ENCODE measurements at places on chromosomes 7 and 10.

DNA sequence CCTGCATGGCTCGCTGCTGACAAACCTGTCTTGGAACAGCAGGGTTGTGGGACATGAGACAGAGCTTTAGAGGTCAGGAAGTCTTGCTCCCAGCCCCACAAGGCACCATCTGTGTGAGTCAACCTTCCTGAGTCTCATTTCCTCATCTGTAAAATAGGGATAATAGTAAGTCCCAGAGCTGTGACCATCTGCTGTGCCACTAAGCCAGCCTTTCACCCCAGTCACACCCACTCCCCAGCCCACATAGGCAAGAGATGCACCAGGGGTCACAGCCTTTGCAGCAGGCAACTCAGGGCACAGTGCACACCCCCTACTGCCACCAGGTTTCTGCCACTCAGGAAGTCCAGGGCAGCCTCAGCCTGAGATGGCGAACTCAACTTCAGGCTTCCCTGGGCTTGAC, 29.4 kb upstream of the CDH23 start:
- DNase-seq = no peak

DNA sequence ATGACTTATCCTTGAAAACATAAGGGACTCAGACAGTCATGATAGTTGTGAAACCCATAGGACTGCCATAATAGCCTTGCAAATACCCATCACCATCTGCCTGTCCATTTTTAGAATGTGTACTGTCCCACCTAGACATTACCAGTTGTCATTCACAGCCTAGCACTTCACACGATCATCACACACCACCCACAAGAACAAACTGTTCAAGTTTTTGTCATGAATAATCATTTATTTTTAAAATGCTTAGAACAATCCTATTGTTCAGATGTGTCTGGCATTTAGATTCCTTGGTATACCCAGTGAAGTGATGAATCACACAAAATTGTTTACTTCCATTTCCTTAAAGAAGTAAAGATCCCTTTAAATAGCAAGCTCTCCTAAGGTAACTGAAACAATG, 46.6 kb downstream of the CCDC3 start:
- no peak for DNase-seq

DNA sequence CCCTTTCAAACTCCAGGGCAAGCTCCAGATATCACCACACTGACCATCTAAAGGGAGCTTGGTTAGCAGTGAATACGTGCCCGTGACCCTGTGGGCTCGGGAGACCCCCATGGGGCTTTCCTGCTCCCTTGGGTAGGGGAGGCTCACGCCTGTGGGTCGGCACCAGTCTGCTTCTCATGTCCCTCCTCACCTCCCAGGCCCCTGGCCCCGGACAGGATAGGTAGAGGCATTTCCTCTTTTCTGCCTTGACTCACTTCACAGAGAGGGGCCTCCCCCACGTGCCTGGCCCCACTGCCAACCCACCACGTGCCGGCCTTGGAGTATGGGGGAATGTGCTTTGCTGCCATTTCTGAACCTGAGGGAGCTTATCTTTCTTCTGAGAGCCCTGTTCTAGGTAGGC, 131.3 kb upstream of the FAM20C start:
- no peak for DNase-seq

DNA sequence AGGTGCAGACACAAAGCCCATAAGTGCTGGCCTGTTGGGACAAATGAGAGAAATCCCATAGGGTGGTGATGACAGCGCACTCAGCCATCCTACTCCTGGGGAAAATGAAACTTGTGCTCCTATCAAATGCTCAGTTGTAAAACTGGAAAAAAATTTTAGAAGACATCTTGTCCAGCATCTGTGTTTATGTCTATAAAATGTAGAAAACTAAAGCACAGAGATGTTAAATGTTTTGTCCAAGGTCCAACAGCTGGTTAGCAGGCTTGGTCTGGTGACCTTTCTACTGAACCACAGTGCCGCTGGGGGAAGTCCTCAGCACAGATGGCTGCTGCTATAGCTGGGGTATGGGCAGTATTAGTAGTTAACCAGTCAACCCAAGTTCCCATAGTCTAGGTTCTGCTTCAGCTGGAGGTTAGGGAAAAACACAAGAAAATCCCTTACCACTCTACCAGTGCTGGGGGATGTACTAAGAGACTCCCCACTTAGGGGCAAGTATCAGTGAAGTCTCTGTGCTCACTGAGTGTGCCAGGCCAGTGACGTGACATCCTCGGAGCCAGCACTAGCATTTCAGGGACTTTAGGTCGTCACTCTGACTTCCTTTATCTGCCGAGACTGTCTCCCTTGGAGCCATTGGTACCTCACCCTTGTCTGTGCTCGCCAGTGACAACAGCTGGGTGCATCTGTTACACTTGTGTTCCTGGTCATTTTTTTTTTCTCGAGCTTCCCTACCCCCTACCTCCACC, 1.9 kb downstream of the TSPAN33 start:
- DNase-seq = no peak

DNA sequence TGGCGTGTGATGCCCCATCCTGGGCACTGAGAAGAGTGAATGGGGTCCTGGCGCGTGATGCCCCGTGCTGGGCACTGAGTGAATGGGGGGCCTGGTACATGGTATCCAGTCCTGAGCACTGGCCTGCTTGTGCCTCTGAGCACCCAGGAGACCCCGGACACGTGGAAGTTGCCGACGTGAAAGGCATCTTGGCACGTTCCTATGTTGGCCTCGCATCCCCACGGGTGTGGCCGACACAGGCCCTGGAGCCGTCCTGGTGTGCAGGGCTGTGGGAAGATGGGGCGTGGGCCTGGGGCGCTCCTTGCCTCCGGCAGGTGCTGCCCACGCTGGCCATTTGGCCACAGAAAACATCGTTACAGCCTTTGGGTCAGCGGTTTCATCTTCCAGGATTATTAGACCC, 35.5 kb downstream of the CFAP46 start:
- no peak for DNase-seq

- DNase-seq = no peak
Observed at GRCh38 chr7:29106669-29106988, 39.7 kb downstream of the CPVL start.

GRCh38 chr7:69374044-69374425, 224.2 kb upstream of the AUTS2 start:
- no peak for DNase-seq

DNA sequence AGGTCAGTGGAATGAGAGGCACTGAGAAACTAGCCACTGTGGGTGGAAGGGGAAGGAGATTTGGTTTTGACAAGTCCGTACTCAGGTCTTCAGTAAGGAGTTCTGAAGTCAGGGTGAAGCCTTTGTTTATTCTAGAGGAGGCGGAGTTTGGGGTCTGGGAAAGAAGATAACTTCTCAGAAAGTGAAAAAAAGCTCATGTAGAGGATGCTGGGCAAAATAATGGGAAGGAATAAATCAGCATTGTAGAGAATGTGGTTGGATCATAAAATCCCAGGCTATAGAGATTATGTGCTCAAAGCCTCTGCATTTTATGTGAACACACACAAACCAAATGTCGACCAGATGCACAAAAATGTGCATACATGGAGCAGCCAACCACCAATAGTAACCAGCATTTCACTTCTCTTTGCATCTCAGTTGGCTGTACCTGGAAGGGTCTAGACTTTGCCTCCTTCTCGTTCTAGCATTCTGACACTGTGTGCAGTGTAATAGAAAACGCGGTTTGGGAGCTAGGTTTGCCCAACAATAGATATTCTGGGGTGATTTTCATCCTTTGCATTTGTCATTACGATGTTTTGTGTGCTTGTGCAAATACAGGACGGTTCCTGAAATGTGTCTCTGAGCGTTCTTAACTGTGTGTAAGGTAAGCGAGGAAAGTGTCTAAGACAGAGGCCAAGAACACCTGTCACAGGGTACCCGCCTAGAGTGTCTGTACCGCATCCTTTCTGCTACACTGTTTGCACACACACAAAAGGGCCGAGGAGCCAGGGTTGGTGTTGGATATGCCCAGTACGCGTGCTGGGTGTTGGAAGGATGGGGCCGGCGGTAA, 603 bp upstream of the HECW1 start:
- no peak for DNase-seq

DNA sequence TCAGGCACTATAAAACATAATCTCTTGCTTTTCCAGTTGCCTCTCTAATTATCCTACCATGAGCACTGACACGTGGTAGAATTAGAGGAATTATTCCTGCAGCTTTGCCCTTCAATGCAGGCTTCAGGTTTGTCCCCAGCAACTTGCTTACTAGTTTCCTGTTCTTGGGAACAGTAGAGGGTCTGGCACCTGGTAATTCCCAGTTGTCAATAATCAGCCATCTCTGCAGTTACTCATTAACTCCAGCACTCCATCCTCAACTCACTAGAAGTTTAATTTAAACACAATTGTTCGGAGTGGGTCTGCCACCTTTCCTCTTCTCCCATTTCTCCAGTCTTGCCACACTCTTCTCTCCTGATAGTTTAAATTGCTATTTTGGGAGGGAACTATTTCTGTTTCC, 324.3 kb upstream of the KIAA1217 start:
- DNase-seq = no peak

DNA sequence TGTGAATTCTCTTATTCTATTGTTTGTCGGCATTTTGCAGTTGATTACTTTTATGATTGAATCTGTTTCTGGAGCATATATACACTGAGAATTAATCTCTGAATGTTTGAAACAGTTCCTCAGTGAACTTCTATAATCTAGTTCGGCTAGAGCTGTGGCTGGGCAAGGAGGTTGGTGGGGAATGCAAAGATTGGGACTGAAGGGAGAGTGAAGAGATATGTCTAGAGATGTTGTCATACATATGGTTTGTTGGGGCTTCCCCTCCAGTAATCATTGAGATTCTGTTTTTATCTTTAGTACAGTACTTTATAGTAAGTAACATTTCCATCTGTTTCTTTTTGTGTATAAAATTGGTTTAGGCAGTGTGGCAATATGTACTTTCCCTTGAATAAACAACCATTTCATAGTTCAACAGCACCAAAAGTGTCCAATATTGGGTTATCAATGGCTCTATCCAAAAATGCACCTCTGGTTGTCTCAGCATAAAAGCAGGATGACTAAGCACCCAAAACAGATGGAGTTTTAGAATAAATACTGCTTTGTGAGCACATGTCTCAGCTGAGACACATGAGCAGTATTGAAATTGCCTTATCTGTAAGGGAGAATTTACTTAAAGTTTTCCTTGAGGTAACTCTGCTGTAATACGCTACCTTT, 36.7 kb downstream of the WAC start:
- peak; percentile 4 for DNase-seq

DNA sequence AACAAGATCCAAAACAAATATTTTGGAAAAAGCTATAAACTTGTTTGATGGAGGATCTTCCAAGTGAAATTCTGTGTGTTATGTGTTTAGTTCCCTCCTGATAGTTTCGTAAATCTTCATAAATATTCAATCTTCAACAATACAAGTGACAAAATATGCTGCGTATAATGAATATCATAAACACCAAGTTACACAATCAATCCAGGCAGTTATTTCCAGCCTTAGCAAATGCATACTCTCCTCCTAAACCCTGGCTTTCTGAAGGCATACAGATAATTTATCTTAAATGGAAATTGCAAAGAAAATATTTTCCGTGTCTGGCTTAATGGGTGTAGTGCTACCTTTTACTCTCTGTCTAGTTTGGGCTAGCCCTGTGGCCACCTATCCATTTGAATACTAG, 864.9 kb upstream of the ZWINT start:
- DNase-seq = no peak

GRCh38 chr7:50695026-50695425, 87.7 kb downstream of the GRB10 start:
- DNase-seq = no peak

- DNase-seq = no peak
Observed at GRCh38 chr7:157475095-157475494, 138.3 kb downstream of the DNAJB6 start.

DNA sequence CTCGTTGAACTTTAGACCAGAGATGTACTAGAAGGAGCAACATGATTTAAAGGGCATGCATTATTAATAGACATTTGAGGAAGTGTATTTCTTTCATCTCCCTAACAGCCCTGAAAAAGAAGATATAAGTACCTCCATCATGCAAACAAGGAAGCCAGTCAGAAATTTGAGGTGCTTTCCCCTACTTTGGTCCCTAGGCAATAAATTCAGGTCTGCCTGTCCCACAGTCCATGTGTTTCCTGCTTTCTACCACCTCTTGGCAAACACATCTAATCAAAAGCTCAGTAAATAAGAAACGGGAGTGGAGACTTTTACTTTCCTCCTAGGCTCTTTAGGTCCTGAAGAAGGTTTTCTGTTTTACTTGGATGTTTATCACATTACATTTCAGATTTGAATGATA, 5.2 kb upstream of the SEMA3C start:
- DNase-seq = no peak

GRCh38 chr10:3277566-3277965, 105.0 kb upstream of the PITRM1 start:
- no peak for DNase-seq

DNA sequence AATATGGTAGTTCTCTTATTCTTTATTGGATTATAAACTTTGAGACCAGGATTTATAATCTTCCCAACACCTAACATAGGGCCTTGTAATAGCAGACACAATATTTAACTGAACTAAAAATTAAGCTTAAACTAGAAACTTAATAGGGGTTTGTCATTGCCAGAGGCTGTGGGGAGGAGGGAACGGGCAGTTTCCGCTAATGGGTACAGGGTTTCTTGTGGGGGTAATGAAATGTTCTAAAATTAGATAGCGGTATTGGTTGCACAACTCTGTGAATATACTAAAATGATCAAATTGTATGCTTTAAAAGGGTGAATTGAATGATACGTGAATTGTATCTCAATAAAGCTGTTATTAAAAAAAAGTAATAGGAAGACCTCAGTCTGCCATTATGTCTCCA, 45.4 kb downstream of the NT5C2 start:
- DNase-seq = no peak

DNA sequence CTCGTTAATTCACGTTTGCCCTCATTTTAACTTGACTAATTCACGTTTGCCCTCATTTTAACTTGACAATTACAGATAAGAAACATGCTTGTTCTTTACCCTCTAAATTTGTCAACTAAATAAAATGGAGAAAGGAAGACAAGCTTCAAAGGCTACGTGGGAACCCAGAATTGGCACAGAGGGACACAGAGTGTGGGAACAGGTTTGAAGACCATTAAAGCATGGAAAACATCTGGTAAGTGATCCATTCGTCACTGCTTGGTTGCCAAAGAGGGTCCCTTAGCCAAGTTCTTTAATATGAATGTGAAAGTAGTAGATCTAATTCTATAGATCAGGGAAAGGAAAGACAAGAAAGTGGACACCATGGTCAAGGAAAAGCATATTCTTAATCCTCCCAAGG, 57.2 kb downstream of the ITIH5 start:
- DNase-seq = no peak

DNA sequence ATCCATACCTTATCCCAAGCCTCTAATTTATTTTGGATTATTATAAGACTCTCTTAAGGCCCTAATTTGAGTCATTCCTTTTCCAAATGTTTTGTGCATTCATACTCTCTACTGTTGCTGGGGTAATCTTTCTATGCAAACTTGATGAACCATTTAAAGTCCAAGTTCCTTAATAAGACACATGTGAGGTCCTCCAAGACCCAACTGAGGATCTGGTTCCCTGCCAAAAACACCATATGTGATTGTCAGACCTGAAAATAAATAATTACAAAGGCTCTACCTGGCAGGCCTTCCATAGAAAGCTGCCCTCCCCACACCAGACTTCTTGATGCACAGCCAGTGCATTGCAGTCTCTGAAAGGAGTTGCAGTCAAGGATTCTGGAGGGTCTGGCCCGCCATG, 257.9 kb upstream of the AKR1E2 start:
- no peak for DNase-seq

- DNase-seq = peak; percentile 72
Observed at GRCh38 chr10:25465582-25466372, 291.0 kb downstream of the GPR158 start.

- no peak for DNase-seq
Observed at GRCh38 chr10:60564475-60564874, 174.8 kb upstream of the ANK3 start.

All from NCI-H774 (cell line).